ENCODE measurements at places on chromosomes 16 and 17.

DNA sequence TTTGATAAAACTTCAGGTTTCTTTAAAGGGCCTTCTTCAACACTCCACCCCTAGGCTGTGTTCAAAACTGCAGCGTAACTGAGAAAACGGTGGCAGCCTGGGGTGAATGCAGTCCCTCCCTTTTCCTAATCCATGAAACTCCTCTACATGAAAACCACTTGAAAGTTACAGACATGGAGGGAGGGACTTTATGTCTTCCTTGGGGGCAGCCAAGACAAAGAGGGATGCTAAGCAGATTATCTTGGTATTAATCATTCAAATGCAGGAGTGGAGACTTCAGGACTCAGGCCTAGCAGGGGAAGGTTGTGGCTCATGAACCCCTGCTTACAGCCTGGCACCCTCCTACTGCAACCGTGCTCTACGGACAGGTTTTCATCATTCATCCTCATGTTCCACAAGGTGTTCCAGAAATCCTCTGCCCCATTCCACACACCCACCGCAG lies 46.8 kb downstream of the RNF112 start:
- DNase-seq: no peak

DNA sequence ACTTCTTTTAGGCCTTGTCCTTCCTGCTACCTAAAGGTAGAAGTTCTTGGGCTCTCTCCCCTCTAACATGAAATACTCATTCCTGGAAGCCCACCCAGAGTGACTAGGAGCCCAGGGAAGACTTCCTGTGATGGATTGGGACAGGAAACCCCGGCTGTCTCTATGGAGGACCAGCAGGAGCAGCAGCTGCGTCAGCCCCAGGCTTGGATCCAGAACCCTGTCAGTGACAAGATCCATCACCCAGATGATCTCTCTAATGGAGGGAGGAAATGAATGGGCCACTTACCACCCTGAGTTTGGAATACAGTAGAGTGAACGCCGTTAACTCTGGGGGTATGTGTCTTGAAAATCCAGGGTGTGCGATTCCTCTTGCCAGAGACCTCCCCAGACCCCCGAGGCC lies 195.7 kb upstream of the WSCD1 start:
- DNase-seq: no peak

- no peak for DNase-seq
These were observed 619.9 kb upstream of the SOX9 start for GRCh38 chr17:71500761-71501555.

- DNase-seq: no peak
These were observed 6.3 kb downstream of the NOS2 start for GRCh38 chr17:27793906-27794569.

DNA sequence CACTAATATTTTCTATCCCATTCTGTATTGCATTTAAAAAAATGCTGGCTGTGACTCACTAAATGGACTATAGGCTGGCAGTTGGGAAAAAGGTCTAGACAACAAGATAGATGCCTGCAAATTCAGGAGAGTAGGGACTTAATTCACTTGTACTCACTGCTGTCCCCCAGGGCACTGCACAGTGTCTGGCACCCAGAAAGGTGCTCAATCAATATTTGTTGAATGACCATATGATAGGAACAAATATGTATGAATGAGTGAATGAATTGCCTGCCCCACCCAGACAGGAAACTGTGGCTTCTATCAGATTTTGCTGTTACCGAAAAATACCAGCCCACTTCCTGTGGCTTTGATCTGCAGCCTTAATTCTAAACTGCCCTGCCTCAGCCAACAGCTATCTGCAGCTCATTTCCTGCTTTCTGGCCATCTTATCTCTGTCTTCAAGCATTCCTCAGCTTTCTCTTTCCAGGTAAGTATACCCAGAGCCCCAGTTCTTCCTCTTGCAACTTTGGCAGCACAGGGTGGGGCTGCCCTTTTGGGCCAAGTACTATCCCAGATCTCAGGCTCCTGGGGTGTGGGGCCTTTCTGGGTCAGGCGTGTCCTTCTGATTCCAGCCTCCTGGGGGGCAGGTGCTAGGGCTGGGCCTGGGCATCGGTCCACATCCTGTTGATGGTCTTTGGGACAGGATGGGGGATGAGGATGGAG lies 15.3 kb upstream of the TNS4 start:
- DNase-seq: no peak

Measured in NCI-H2029 treated with DMSO at 0.1 percent for 48 hours (cell line).